Uterus (tissue), 4 donors: ENCODE measurements at places on chromosomes 6 and 20. TPM values are rescaled to one million over a fixed set of nuclear protein-coding genes. Genes with fewer than 3 reads are reported as not detected.

HDGFL1 gene
- not detected for total RNA-seq

PRRT1 gene
- not detected for total RNA-seq

SERPINB1 gene
- 25.3 TPM for total RNA-seq

COX4I2 gene
- 5.1 TPM for total RNA-seq

NFATC2 gene
- total RNA-seq, result 5.7 TPM

GMPR gene
- 18.2 TPM for total RNA-seq

MATN4 gene
- total RNA-seq, result not detected

CLDN20 gene
- total RNA-seq, result 1.5 TPM

MAFB gene
- 26.5 TPM for total RNA-seq

EEF1A2 gene
- total RNA-seq, result 1.1 TPM

EPPIN gene
- not detected for total RNA-seq

CLVS2 gene
- total RNA-seq, result 6.2 TPM

SIRPG gene
- total RNA-seq, result not detected

SNX14 gene
- 41.8 TPM for total RNA-seq

MEP1A gene
- total RNA-seq, result not detected

TRIM31 gene
- not detected for total RNA-seq

SNAP25 gene
- 28.3 TPM for total RNA-seq

CCN2 gene
- 183 TPM for total RNA-seq

TFAP2C gene
- 6.0 TPM for total RNA-seq

VEGFA gene
- total RNA-seq, result 81.0 TPM

ADGRB3 gene
- total RNA-seq, result 15.6 TPM

GPANK1 gene
- total RNA-seq, result 16.7 TPM

RAD21L1 gene
- total RNA-seq, result not detected

GSTA2 gene
- total RNA-seq, result not detected

BMP5 gene
- not detected for total RNA-seq

KHDC1L gene
- not detected for total RNA-seq

BHLHE23 gene
- not detected for total RNA-seq

GFOD1 gene
- 11.0 TPM for total RNA-seq

MDC1 gene
- total RNA-seq, result 16.0 TPM

TMC2 gene
- not detected for total RNA-seq

SOBP gene
- 2.6 TPM for total RNA-seq

SPEF1 gene
- 0.26 TPM for total RNA-seq

RAET1L gene
- not detected for total RNA-seq

PSORS1C1 gene
- 0.83 TPM for total RNA-seq

AGPAT4 gene
- total RNA-seq, result 18.1 TPM

PRR18 gene
- total RNA-seq, result not detected

HUS1B gene
- total RNA-seq, result 2.8 TPM

CAGE1 gene
- total RNA-seq, result not detected

ZKSCAN3 gene
- total RNA-seq, result 12.3 TPM

SLC35F1 gene
- 12.1 TPM for total RNA-seq

NINL gene
- total RNA-seq, result 10.5 TPM

TMEM200A gene
- 20.9 TPM for total RNA-seq

PKIB gene
- total RNA-seq, result 0.59 TPM

SMLR1 gene
- total RNA-seq, result not detected

COX7A2 gene
- 58.5 TPM for total RNA-seq

RBPJL gene
- total RNA-seq, result not detected

PPP1R14C gene
- 2.1 TPM for total RNA-seq

TRIM15 gene
- not detected for total RNA-seq

OLIG3 gene
- total RNA-seq, result not detected

PTCHD4 gene
- 3.3 TPM for total RNA-seq

CRIP3 gene
- 2.7 TPM for total RNA-seq

OR2H1 gene
- not detected for total RNA-seq
